C1 segment of cervical spinal cord (tissue), 14 donors: ENCODE measurements at places on chromosomes 1 and 21.

DNA sequence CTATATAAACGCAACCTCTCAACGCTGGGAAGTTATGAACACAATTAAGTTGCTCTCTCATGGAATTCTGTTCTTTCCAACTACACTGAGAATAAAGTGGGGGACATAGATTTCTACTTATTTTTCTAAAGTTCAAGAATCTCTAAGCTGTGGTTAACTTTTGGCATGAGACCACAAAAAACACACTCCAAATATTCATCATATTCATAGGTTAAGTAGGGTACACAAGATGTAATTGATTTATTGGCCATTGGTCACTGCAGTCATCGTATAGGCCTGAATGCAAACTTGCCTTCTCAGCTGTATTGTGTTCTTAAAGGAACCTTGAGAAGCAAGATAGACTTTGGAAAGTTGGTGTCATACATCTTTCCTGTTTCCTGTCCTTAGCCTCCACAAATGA, 40.3 kb downstream of the PRRX1 start:
- no peak for DNase-seq

- no peak for DNase-seq
These were observed 21.1 kb downstream of the LMOD1 start for GRCh38 chr1:201925301-201925567.

- no peak for DNase-seq
These were observed 8.5 kb upstream of the EXO1 start for GRCh38 chr1:241839369-241839979.

DNA sequence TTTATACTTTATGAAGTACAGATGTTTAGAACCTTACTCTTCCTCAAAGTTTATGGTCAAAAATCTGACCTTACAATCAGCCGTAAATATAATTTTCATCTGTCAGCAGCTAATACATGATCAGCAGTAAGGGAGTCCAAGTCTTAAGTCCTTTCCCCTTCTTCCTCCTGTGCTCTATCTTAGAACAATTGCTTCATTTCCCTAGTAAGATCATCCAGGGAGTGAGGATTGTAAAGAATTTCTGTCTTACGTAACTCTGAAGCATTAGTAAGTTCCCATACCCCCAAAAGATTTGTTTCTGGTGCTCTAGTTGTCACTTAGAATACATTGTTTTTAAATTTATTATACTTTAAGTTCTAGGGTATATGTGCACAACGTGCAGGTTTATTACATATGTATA, 2.1 kb downstream of the SETDB1 start:
- DNase-seq, result no peak

DNA sequence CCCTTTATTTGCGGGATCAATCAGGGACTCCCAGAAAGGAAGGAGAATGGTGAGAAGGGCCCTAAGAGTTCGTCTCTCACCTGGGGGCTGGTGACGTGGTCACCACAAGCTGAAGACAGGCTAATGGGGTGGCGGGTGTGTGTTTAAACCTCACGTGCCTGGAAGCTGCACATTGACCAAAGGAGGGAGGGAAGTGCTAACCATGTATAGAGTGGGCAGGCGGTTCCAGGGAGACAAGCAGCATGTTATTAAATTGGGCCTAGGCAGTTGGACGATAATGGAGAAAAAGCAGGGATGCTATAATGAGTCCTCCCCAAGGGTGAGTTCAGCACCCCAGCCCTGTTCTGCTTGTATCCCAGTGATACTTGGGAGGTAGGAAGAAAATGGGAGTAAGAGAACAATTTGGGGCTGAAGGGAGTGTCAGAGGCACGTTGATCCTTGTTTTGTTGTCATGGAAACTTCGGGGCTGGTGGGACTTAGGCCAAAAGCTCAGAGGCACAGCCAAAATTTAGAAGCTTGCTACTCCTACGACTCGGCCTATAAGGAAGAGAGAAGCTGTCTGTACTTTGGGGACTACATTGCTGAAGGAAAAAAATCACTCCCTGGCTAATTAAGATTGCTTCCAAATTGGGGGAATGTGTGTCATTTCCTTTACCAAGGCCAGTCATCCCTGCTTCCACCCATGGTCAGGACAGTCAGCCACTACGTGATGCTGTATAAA, 33.2 kb upstream of the EPHA8 start:
- DNase-seq, result no peak

DNA sequence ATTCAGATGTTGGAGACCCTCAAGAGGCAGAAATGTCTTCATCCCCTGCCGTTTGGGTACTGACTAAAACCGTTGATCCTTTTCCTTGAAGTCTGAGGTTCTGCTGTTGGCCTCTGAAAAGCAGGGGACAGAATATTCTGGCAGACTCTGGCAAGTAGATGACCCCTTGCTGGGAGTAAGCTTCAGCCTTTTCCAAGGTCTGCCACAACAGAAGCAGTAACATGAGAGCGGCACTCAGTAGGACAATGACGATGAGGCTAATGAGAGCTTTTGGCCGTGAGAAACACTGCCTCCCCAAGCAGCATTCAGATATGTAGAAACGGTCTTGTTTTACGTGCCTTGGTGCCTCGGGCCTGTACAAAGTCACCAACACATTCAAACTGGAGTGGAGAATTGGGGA, 143.7 kb downstream of the ST6GALNAC5 start:
- no peak for DNase-seq

- no peak for DNase-seq
These were observed 26.8 kb downstream of the PPP2R5A start for GRCh38 chr1:212311836-212312497.

DNA sequence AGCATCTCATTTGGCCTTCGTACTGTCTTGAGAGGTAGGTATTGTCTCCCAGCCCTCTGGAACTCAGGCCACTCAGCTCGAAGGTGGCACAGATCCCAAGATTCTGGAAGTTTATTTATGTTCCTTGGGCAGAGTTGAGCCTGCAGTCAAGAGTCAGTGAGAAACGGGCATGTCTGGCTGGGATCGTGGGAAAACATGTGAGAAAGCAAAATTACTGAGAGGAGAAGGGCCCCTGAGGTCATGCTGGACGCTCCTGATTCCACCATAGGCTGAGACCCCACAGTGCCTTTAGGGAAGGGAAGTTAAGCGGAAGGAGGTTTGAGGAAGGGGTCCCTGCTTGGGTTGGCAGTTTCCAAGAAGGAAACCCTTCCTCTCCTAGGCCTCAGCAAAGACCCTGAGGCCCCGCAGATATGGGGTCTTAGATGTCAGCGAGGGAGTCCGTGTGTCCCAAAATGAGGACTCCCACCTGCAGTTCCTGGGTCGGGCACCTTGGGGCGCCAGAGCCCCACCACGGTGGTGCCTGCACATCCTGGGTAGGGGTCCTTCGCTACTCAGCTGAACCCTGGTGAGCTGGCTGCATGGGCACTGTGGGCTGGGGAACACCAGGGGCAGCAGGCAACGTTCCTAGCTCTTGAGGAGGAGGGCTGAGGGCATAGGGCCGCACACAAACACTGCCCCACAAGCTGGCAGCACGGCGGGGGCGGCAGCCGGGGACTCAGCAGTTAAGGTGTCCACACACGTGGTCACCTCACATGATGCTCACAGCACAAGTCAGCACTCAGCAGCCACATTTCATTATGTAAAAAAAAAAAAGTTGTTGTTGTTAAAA, 12.3 kb upstream of the SEMA4A start:
- peak; percentile 27 for DNase-seq

- no peak for DNase-seq
These were observed 3.4 kb downstream of the RIPK4 start for GRCh38 chr21:41763398-41763931.

DNA sequence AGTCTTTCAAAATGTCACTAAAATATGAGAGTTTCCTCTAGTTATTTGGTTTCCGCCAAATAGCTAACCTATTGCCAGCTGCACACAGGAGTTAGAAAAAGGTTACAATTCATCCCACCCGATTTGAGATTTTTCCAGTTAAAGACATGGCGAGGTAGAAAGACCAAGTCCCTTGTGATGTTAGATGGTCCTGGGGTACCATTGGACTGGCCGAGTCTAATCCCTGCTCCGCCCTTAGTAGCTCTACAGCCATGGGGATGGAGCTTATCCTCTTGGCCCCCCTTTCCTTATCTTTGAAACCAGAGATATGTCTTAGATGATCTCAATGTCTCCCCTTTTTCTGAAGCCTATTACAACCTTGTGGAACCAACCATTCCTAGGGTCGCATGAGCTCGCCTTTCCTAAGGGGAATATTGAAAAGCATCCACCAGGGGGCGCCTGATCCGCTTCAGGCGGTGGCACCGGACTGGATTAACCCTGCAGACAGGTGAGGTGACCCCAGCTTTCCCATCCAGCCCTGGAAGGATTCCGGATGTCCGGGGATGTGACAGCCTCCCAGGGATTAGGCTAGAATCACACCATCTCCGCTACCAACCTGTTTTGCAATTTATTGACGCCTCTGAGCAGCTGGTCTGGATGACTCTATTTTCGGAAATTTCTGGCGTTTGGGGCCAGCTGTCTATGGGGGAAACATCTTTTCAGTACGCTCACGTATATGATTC, 68.3 kb upstream of the SIM2 start:
- DNase-seq, result no peak

- no peak for DNase-seq
These were observed 38.4 kb downstream of the FYB2 start for GRCh38 chr1:56780826-56781225.

DNA sequence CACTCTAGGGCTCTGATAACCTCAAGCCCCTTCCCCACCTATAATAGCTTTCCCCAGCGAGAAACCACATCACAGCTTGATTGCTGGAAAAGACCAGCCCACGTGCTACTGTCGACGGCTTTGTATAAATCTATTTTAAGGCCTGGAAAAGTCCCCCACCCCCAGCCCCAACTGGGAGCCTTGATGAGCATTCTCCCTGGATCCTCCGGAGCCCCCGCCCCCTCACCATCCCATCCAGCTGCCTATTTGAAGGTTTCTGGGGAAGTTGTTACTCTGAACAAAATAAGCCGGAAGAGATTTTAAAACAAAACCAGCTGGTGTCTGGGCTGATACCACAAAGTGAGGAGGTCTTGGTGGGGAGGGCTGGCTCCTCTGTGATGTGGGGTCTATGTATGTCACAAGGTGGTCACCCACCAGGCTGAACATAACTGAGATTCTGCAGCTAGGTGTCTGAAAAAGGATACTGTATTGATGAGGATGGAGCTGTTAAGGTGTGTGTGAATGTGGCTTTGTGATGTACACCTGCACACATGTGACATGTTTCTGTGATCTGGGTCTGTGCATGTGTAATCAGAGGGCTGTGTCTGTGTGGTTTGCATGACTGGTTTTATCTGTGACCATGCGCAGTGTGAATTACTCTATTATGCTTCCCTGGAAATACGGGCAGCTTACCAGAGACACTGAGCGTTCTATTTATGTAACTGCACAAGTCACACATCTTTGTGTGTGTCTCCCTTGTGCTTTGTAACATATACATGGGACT, 25.0 kb downstream of the RIMS3 start:
- no peak for DNase-seq

DNA sequence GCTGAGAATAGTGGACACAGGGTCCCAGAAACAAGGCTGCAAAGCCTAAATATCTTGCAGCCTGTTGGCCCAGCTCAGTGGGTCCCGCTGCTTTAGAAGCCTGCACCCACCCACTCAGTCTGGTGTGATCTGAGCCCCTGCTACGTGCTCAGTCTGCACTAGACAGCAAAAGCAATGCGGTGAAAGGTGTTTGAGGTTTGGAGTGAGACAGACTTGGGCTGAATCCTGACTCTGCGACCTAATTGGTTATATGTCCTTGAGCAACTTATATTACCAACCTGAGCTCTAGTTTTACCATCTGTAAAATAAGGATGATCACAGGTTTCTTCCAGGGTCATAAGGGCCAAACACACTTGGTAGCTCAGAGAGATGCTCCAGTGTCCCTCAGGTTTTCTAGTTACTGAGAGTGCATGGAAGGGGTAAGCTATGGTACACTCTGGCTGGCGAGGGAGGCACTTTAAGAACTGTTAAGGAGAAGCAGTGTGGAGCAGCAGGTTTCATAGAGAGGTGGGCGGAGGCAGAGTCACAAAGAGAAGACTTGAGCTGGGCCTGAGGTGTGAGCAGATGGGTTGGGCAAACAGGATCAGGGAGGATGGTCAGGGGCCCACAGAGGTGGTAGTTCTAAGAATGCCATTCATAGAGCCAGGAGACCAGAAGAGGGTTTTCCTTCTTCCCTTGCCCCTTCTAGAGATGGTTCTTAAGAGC, 10.1 kb downstream of the TMEM200B start:
- DNase-seq, result no peak

DNA sequence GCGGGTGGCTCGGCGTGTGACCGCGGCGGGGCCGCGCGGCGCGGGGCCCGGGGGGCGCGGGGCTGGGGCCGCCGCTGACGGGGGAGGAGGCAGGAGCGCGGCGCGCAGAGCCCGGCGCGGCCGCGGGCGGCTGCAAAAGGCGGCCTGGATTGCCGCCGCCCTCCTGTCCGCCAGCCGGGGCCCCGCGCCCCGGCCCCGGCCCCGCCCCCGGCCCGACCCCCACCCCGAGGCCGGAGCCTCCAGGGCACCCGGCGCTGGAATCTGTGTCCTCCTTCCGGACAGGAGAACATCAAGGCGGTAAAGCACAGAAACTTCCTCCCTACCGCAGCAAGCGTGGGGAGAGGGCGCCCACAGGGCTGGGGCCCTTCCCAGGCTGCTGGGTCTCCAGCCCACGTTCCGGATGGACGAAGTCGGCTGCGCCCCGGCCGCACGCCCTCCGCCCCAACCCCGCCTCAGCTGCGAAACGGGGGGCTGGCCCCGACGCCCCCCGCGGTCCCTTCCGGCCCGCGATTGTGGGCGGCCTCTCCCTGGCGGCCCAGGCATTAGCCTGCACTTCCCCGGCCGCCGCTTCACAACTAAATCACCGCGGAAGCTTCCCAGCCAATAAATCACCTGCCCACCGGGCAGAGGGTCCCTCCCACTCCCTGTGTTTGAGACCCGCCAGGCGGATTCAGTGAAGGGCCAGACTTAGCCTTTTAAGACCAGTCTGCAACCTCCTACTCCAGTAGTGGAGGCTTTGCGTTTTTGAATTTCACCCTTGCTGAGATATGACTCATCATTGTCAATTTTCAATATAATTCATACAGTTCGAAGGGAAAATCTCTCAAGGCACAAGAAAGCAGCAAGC, 106.0 kb downstream of the SLC45A1 start:
- DNase-seq, result peak; percentile 66

GRCh38 chr1:101203820-101204540, 32.8 kb upstream of the S1PR1 start:
- DNase-seq, result no peak

- DNase-seq, result no peak
These were observed 14.6 kb downstream of the PFKFB2 start for GRCh38 chr1:207067665-207068064.
